ENCODE measurements at places on chromosomes 3 and 15. TPM values are rescaled to one million over a fixed set of nuclear protein-coding genes. Genes with fewer than 3 reads are reported as not detected.

DNA sequence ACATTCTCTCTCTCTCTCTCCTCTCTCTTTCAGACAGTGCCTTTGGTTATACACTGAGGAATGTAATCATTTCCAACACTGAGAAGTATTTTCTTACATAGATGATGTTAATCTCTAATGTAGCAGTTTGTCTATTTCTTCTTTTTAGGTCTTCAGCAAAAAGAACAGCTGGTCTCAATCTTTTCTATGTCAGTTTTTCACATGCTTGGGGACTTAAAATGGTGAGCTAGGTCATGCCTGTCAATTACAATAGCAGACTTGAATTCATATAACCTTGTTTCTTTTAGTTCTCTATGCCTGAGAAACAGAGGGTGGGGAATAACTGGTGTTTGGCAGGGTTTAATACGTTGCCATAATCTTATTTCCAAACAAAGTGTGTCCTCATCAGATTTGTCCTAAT lies 786.2 kb downstream of the SQOR start:
- no peak overlapping the region for H3K4me3 ChIP-seq
- no peaks in the 10 kb centered on the region for H3K4me1 ChIP-seq
- no peaks in the 10 kb centered on the region for H3K27me3 ChIP-seq
- H3K36me3 ChIP-seq = no peaks in the 10 kb centered on the region
- no peak for DNase-seq

DNA sequence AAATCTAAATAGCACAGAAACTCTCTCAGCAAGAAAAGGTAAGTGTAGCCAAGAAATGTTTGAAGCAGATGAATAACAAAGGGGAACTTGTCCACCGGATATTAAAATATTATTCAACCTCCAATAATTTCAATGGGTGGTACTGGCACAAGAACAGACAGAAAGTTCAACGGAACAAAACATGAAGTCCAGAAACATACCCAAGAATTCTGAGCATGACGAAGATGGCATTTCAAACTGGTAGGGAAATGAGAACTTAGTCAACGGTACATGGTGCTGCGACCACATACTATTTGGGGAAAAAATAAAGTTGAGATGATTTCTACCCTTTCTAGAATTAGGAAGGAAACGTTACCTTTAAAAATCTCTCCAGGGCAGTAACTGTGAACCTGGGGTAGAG lies 5.5 kb downstream of the CHSY1 start:
- H3K36me3 ChIP-seq = no peaks in the 10 kb centered on the region
- DNase-seq = no peak
- no peak overlapping the region for H3K27ac ChIP-seq
- H3K4me3 ChIP-seq = no peak overlapping the region

DNA sequence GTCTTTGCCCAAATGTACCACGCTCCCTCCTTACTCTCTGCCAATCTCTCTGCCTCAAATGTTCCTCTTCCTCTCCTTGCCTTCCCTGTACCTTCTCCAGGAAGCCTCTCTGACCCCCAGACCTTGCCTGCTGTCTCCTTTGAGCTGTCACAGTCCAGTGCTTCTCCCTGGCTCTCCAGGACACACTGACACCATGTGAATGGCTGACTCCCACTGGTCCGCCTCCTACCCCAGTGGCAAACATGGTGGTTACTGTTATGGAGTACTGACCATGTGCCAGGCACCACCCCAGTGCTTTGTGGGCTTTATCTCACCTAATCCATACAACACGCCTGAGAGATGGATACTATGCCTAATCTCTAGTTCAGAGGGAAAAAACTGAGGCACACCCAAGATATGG lies 141.9 kb downstream of the TPRA1 start:
- no peak overlapping the region for H3K27ac ChIP-seq
- H3K27me3 ChIP-seq = peaks cover 12% of the 10 kb centered on the region
- no peak overlapping the region for H3K4me3 ChIP-seq
- no peaks in the 10 kb centered on the region for H3K36me3 ChIP-seq
- H3K4me1 ChIP-seq = no peaks in the 10 kb centered on the region

DNA sequence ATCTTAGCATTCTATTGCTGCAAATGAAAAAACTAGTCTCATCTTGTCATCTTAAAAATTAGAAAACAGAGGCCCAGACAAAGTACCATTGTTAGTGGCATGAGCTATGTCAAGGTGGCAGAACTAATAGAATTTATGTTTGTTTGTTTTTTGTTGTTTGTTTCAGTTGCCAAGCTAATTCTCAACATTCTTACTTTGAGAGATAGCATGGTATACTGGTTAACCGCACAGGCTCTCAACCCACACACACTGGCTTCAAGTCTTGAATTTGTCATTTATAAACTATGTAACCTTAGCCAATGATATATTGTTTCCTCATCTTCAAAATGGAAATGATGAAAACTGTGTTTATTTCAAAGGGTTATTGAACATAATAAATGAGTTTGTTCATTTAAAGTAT lies 367.6 kb upstream of the PLSCR5 start:
- no peak overlapping the region for H3K27ac ChIP-seq
- H3K36me3 ChIP-seq = no peaks in the 10 kb centered on the region
- DNase-seq = no peak
- H3K4me3 ChIP-seq = no peak overlapping the region

- DNase-seq = no peak
- H3K4me1 ChIP-seq = no peaks in the 10 kb centered on the region
- H3K27me3 ChIP-seq = no peaks in the 10 kb centered on the region
- H3K4me3 ChIP-seq = no peak overlapping the region
Measured at GRCh38 chr15:33535135-33535534, 224.4 kb downstream of the RYR3 start.

GRCh38 chr3:150106740-150107428 lies 136.2 kb upstream of the PFN2 start:
- H3K4me1 ChIP-seq = no peaks in the 10 kb centered on the region
- H3K4me3 ChIP-seq = no peak overlapping the region
- no peak overlapping the region for H3K27ac ChIP-seq

The SATB1 gene
- total RNA-seq = 28.4 TPM

The SERPINI2 gene
- total RNA-seq = not detected

The GRIP2 gene
- total RNA-seq = 0.52 TPM
